ENCODE measurements at places on chromosomes 2 and 18.

- no peak for DNase-seq
Measured at GRCh38 chr2:126717928-126718327, 62.0 kb downstream of the GYPC start.

DNA sequence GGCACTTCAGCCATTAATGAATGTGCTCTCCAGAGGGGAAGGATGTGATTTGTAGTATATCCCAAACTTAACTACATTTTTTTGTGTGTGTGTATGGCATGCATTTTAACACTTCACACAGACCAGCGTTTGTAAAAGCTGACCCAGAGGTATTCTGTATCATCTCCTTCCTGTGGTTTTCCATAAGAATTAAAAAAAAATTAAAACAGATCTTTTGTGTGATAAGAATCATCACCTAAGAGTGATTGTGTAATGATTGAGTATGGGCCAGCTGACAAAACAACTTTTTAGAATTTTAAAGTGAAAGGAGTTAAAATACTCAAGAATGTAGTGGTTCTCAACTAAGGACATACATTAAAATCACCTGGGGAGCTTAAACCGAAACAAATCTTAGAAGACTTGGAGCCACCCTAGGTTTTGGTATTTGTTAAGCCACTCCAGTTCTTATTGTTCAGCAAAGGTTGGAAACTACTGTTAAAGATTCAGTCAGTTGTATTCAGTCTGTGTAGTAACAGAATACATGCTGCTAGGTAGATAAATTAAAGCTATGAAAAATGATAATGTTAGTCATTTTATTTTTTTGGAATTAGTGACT, 120.1 kb downstream of the HAUS1 start:
- DNase-seq, result no peak

DNA sequence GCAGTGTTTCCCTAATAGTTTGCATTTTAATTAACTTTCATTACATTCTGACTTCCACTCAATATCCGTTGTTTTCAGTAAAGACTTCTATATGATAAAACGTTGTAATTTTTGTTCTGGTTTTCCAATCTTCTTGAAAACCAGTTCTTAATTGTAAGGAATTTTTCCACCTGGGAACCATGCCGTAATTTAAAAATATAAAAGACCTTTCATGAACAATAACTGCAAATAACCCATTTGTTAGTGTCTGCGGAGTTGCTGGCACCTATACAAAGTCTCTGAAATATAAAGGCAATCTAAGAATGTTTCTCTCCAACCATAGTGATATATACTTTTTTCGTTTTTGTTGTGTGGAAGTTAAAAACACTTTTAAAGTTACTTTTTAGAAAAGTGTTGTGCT, 7.7 kb upstream of the SATB2 start:
- no peak for DNase-seq

DNA sequence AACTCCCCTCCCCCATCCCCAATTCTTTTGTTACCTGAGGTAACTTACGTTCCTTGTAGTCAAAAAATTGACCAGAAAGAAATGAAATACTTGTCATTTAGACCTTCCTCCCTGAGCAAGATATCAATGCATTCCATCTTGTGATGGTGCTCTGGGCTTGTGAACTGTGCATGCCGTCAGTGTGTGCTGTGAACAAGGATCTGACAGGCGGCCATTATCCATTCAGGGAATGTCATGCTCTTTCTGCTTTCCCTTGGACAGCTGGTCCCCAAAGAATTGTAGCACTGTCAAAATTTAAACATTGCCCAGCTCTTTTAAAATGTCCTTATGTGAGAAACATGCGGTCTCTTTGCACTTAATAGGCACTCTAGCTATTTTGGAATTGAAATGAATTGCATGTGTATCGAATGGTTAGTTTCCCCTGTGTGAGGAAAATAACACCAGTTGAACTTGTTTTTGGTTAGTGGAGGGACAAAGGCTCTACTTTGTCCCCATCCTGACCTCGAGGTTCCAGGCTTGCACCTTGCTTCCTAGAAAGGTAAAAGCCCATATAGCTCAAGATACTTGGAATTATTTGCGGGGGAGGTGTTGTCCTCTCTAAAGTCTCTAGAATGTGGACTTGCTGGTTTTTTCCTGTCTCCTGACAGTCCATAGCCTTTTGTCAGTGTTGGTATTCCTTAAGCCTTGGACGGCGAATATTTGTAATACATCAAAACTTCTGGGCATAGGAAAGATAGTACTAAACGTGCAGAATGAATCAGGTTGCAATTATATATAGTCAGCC, 350.9 kb downstream of the NUP35 start:
- no peak for DNase-seq

DNA sequence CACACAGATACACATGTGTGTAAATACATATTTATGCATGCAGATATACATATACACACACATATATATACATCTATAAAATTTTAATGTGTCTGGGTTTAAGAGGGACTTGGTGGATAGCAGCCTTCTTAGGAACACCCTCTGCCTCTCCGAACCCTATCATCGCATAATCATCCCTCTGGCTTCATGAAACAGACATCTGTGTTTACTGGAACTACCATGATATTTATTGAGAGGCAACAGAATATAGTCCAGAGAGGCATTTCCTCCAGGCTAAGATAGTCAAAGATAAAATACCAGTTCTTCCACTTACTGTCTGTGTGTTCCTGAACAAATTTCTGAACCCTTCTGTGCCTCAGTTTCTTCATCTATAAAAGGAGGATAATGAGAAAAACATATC, 239.0 kb upstream of the FANCL start:
- DNase-seq, result no peak

GRCh38 chr2:235054919-235055318, 103.1 kb downstream of the SH3BP4 start:
- DNase-seq, result no peak

- DNase-seq, result no peak
Measured at GRCh38 chr2:99106913-99107312, 34.6 kb upstream of the C2orf15 start.

DNA sequence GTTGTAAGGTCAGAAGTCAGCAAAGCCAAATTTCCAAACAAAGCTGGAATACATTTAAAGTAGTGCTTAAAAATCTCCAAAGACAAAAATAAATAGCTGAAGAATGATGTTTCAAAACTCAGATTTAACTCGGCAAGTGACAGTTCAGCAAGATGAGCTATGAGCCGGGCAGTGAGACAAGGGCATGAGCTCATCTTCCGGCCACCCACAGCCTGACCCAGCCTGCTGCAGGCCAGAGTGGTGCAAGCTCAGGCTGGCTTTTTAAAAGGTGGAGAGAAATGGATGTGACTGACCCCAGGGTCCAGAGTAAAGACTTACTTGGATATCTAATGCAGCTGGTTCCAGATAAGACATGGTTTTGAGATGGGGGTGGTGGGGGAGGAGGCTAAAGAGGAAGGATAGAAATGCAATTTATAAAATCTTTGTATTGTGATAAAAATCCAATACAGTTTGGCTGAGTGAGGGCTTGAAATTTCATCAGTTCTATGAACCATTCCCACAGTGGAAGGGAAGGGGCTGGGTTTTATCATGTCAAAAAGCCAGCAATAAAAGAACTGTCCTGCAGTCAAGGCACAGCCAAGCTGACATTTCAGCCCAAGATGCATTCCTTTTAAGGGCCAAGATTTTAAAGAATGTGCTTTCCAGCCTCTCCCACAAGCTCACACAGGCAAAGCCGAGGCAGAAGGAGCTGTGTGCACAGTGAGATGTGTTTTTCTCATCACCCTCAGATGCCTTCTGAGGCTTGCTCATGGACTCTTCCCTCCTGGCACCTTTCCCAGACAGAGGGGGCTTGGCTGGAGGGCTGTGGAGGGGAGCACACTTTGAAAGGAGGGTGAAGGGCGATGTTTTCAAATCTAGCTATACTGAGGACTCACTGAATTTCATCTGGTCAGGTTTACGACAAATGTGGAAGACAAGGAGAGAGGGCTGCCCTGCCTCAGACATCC, 97.9 kb upstream of the KLHL29 start:
- DNase-seq, result no peak

- no peak for DNase-seq
Measured at GRCh38 chr2:59206361-59206760, 965.2 kb upstream of the FANCL start.

- DNase-seq, result no peak
Measured at GRCh38 chr18:42078711-42079110, 123.7 kb downstream of the PIK3C3 start.

GRCh38 chr2:145157741-145158591, 638.0 kb upstream of the ZEB2 start:
- DNase-seq, result no peak

DNA sequence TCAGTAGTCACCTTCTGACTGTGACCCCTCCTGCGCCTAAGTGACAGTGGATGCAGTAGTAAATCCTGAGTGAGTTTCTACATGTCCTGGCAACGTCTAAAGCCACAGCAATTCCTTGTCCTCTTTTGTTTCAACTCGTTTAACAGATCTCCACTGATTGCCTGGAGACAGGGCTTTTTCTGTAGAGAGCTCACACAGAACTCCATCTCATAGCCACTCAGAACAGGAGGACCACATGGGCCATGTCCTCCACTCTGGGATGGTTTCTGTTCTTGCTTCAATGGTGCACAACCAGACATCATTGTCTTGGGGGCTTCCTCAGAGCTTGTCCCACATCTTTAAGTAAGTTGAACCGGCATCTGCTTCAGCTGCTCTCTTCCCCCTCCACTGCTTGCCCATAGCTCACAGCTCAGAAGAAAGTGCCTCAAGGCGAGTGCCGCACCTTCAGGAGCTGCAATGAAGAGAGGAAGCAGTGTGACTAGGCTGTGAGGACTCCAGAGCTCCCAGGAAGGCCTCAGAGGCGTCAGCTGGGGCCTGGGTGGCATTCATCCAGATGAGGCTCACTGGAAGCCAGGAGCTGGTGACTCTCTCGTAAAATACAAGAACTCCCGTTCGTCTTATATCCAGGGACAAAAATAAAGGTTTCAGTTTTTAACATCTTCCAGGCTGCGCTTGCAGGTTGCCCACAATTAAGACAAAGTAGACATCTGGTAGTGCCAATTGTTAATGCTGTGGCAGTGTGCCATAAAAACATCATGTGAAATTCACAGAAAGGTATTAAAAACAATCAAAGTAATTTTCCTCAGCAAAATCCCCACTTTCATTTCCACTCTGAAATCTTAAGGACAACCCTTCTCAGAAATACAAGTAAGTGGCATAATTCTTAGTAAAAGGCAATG, 37.3 kb downstream of the ST3GAL5 start:
- DNase-seq, result peak; percentile 28

GRCh38 chr2:64015898-64016297, 3.3 kb downstream of the VPS54 start:
- no peak for DNase-seq

GRCh38 chr18:6069103-6069502, 173.8 kb upstream of the TMEM200C start:
- DNase-seq, result no peak

DNA sequence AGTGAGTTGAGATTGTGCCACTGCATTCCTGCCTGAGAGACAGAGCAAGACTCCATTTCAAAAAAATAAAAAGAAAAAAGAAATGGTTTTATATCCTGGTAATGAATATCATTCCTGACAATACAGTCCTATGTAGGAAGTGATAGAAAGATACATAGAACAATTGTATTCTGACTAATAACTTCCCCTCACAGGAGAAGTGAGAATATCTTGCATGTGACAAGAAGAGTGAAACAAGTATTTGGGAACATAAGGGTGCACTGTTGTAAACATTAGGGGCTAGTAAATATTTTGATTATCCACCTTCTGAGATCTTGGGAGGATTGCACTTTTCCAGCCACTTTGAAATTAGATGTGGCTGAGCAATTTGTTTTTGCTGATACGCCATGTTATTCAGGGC, 40.7 kb downstream of the KLHL14 start:
- no peak for DNase-seq

- no peak for DNase-seq
Measured at GRCh38 chr2:74025971-74026612, 41.4 kb downstream of the TET3 start.

DNA sequence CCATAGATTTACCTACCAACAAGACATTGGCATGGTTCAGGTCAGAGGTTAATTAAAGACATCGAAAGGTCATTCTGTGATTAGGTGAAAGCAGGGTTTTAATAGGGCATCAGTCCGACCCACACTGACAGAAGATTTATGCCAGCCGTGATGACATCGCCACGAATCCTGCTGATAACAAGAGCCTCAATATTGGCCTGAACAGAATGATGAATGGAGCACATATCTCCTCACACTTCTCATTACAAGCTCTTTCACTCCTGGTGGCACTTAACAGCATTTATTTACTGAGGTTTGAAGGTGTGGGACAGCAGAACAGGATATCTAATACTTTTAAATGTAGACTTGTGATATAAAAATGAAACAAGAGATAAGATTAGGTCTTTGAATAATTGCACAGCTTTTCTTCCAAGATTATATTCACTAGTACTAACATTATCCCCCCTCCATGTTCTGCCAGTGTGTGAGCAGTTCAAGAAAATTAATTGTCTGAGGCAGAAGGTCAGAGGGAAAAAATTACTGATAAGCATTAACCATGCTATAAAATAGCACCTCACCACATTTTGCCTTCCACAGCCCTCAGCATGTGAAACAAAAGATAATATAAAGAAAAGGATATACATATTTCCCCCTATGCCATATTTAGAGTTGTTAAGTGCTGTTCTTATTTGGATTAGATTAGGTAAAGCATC, 23.1 kb upstream of the INSIG2 start:
- no peak for DNase-seq

DNA sequence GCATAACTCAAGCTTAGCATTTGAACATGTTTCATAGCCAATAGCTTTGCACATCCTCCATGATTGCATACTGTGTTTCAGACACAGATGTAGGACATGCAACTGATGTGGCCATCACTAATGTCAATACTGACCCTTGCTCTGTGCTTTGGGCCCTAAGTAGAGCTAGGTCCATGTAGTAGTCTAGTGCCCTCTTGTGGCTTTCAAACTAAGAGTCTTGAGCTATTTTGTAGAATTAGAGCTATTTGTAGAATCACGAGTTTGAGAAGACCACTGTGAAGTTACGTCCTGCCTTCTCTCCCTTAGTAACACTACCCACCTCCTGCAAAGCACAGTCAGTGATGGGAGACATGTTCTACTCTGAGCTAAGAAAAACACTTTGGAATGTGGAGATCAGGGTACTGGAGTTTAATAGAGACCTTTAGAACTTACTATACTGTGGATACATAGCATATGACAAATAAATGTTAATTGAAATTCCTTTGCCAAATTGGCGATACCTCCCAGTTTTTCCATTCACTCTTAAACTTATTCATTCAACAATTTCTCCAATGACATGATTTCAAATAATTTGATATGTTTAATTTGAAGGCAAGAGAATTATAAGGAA, 306.5 kb upstream of the TNP1 start:
- peak; percentile 64 for DNase-seq

DNA sequence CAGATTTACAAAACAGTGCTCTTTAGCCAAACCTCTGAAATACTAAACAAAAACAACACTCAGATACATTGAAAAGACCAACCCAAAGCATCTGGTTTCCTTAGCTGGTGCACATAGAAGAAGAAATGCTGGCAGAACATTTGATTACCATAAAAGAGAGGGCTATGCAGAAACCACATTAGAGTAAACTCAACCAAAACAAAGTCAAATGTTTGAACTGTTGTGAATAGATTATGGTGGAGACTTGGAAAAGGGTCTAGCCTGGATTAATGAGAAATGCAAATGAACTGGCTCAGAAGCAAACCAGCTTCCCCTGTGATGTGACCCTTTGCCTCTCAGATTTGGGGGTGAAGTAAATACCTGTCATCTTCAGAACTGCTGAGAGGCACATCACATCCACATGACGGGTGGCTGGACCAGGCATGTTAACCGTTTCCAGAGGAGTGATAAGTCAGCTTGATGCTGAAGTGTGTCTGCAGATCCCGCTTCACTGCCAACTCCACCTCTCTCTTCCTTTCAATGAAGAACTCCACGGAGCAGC, 153.0 kb downstream of the NRP2 start:
- DNase-seq, result no peak

Data from hippocampal formation (tissue), 2 donors.